NCI-H1417 (cell line): ENCODE measurements at places on chromosomes 5 and 9.
A peak's percentile ranks its signal among the peaks of the same experiment; 100 is the strongest.

- DNase-seq: peak; percentile 67
Observed at GRCh38 chr5:141934099-141934844, 10.6 kb downstream of the DELE1 start.

GRCh38 chr5:103582364-103582763 is 19.8 kb upstream of the NUDT12 start:
- peak; percentile 71 for DNase-seq

DNA sequence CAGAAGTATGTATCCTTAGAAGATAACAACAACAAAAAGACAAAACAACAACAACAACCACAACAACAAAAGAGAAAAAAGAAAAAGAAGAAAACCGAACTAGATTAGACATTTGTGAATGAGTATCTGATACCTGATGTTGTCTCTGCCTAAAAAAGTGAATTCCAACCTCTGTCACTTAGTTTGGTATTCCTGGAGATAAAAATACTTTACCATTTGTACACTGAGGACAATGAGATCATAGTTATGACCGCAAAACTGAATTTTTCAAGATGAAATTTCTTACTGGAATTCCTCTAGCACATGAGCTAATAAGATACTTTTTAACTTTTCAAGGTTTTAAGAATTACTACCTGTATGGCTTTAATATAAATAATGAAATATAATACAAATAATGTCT is 54.5 kb downstream of the ALDH1A1 start:
- DNase-seq: no peak

DNA sequence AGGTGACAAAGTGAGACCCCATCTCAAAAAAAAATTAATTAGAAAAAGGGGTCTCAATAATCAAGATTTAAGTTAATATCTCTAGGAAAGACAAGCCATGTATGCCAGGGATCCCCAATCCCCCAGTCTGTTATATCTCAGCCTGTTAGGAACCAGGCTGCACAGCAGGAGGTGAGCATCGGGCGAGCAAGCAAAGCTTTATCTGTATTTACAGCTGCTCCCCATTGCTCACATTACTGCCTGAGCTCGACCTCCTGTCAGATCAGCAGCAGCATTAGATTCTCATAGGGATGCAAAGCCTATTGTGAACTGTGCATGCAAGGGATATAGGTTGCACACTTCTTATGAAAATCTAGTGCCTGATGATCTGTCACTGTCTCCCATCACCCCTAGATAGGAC is 116.8 kb downstream of the TARS1 start:
- DNase-seq: no peak
